Suprapubic skin (tissue), 4 donors: ENCODE measurements at places on chromosomes 12 and 14.
A peak's percentile ranks its signal among the peaks of the same experiment; 100 is the strongest.

GRCh38 chr12:77070382-77070781 is 5.0 kb upstream of the E2F7 start:
- H3K27me3 ChIP-seq = no peaks in the 10 kb centered on the region
- H3K27ac ChIP-seq = no peak overlapping the region
- H3K4me1 ChIP-seq = no peaks in the 10 kb centered on the region
- no peak for DNase-seq
- H3K4me3 ChIP-seq = no peak overlapping the region
- no peaks in the 10 kb centered on the region for H3K36me3 ChIP-seq

- H3K36me3 ChIP-seq = no peaks in the 10 kb centered on the region
- peaks cover 89% of the 10 kb centered on the region for H3K4me1 ChIP-seq
- H3K27ac ChIP-seq = peak overlapping the region; percentile 73
- H3K4me3 ChIP-seq = no peak overlapping the region
- DNase-seq = no peak
- no peaks in the 10 kb centered on the region for H3K27me3 ChIP-seq
Measured at GRCh38 chr14:68246074-68246785, 426.7 kb downstream of the RAD51B start.

DNA sequence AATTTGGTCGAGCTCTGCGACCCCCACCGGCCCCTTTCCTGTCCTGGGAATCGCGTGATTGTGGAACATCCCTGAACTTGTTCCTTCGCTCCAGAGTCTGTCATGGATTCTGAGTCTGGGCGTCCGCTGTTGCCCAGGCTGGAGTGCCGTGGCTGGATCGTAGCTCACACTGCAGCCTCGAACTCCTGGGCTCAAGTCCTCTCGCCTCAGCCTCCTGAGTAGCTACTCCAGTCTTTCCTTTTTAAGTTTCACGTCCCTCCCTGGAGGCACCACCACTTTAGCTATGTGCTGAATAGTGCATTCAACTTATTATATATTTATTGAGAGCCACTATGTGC is 698 bp downstream of the ACOT6 start:
- no peaks in the 10 kb centered on the region for H3K36me3 ChIP-seq
- DNase-seq = no peak
- H3K27me3 ChIP-seq = no peaks in the 10 kb centered on the region
- peak overlapping the region; percentile 83 for H3K27ac ChIP-seq

DNA sequence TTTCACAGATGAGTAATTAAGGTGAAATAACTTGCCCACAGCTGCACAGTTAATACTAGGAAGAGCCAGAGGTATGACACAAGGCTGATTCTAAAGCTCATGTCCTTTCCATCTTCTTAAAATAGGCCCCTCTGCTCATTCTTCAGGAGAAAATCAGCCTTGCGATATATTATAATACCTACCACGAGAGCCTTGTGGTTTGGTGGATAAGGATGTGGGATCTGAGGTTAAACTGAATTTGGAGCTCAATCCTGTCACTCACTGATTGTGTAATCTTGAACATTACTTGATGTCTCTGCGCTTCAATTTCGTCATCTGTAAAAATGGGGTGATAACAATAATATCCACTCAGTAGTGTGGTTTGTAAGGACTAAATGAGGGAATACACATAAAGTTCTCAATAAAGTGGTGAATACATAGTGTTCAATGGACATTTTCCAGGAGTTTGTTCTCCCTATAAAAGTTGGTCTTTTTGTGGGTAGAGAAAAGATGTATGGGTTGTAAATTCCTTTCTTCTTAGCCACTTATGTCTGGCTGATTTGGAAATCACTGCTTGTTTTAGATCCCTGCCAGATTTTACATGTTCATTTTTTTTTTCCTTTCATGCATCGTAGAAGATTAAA is 25.1 kb upstream of the ATP2B1 start:
- DNase-seq = no peak
- H3K27ac ChIP-seq = no peak overlapping the region
- H3K27me3 ChIP-seq = no peaks in the 10 kb centered on the region
- no peak overlapping the region for H3K4me3 ChIP-seq
- no peaks in the 10 kb centered on the region for H3K36me3 ChIP-seq

DNA sequence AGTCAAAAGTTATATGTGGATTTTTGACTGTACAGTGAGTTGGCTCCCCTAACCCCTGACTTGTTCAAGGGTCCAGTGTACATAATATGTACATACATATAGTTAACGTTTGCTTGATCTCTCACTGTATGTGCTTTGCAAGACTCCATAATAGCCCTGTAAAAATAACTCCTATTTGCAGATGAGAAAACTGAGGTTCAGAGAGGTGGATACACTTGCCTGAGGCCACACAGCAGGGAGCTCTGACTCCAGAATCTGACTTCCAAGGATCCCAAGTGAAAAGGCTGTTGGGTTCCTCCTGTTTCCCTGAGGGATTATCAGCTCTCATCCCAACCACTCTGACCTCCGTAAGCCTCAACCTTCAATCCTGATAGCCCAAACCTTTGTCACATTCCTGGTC is 41.7 kb downstream of the CMKLR1 start:
- H3K27me3 ChIP-seq = peaks cover 2% of the 10 kb centered on the region
- peaks cover 21% of the 10 kb centered on the region for H3K4me1 ChIP-seq
- no peaks in the 10 kb centered on the region for H3K36me3 ChIP-seq
- no peak for DNase-seq

DNA sequence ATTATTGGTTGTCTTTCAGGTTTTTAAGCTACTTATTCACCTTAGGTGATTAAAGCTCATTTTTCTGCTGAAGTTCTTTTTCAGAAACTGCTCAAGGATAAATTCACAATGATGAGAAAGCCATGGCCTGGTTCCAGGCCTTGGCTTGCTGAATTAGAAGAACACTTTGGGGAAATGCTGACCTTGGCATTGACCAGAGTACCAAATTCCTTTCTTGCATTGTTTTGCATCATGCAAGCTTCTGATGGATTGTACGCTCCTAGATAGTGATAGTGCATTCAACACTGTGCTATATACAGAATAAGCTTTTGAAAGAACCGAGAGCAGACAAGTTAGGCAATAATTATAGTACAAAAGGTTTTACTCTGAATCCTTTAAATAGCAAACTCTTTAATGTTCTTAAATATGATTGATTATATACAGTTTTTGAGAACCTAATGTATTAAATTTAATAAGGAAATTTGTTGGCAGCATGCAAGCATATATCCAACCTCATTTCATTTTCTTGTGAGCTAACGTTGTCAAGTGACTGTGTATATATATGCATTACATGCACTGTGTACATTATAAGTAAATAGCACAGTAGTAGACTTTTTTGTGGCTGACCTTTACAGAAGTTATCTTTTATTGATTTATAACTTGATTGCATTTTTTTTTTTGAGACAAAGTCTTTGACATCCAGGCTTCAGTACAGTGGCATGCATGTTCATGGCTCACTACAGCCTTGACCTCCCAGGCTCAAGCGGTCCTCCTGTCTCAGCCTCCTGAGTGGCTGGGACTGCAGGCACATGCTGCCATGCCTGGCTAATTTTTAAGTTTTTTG is 99.2 kb downstream of the DIP2B start:
- H3K36me3 ChIP-seq = no peaks in the 10 kb centered on the region
- no peak overlapping the region for H3K4me3 ChIP-seq
- no peak overlapping the region for H3K27ac ChIP-seq
- no peaks in the 10 kb centered on the region for H3K27me3 ChIP-seq
- no peak for DNase-seq

GRCh38 chr14:99055019-99055418 is 217.0 kb downstream of the BCL11B start:
- no peak overlapping the region for H3K27ac ChIP-seq
- H3K4me3 ChIP-seq = no peak overlapping the region
- no peaks in the 10 kb centered on the region for H3K36me3 ChIP-seq
- H3K27me3 ChIP-seq = no peaks in the 10 kb centered on the region

DNA sequence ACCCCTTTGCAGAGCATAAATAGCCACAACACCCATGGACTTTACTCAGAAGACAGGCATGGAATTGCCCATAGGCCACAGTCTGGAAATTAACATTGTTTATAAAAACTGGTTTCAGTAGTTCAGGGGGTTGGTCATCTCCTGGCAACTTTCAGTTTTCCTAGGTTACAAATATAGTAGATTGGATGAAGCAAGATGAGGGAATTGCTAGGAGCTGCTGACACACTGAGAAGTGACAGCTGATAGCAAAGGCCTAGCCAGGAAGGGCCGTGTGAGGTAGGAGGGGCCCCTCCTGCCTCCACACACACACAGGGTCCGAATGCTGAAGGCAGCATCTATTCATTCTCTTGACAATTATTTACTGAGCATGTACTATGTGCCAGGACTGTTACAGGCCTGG is 8.3 kb downstream of the GALNT16 start:
- no peak overlapping the region for H3K27ac ChIP-seq
- peaks cover 6% of the 10 kb centered on the region for H3K27me3 ChIP-seq
- DNase-seq = no peak
- H3K4me1 ChIP-seq = no peaks in the 10 kb centered on the region

DNA sequence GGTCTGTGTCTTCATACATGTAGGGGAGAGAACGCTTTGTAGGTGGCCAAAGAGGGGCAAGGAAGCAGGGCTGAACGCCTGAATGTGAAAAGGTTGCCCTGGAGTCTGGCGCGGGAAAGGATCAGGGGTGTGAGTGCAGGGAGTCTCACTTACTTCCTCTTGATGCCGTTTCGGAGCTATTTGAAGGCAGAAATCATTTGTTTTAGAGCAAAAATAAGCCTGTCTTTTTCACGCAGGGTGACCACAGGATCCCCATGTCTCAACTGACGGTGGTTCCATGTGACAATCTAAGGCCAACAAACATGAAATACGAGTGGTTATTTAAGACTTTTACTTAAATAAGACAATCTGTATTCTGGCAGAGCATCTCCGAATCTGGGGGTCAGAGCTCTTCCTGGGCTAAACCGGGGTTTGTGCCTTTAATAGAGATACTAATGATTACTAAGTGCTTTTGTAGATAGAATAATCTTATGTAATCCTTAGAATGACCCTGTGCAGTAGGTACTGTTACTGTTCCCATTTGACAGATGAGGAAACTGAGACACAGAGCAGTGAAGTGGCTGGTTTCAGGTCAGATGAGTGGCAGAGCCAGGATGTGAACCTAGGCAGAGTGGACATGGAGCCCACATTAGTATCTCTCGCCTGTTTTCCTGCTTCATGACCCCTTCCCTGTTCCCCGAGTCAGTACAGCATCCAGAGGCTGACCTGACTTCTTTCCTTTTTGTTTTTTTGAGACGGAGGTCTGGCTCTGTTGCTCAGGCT is 1.9 kb downstream of the BRI3BP start:
- H3K27me3 ChIP-seq = no peaks in the 10 kb centered on the region
- H3K4me3 ChIP-seq = no peak overlapping the region
- no peak overlapping the region for H3K27ac ChIP-seq
- no peaks in the 10 kb centered on the region for H3K36me3 ChIP-seq
- H3K4me1 ChIP-seq = peaks cover 21% of the 10 kb centered on the region
- DNase-seq = no peak

- H3K27ac ChIP-seq = no peak overlapping the region
- DNase-seq = no peak
- no peak overlapping the region for H3K4me3 ChIP-seq
- no peaks in the 10 kb centered on the region for H3K27me3 ChIP-seq
- H3K36me3 ChIP-seq = no peaks in the 10 kb centered on the region
Measured at GRCh38 chr14:98512501-98513251, 759.3 kb downstream of the BCL11B start.

- H3K27me3 ChIP-seq = no peaks in the 10 kb centered on the region
- peaks cover 67% of the 10 kb centered on the region for H3K36me3 ChIP-seq
- no peak for DNase-seq
- H3K4me3 ChIP-seq = no peak overlapping the region
Measured at GRCh38 chr14:103001226-103001625, 56.1 kb downstream of the CDC42BPB start.

- no peaks in the 10 kb centered on the region for H3K4me1 ChIP-seq
- H3K27ac ChIP-seq = no peak overlapping the region
- no peaks in the 10 kb centered on the region for H3K36me3 ChIP-seq
- H3K27me3 ChIP-seq = no peaks in the 10 kb centered on the region
- H3K4me3 ChIP-seq = no peak overlapping the region
Measured at GRCh38 chr14:53048631-53049030, 97.8 kb upstream of the FERMT2 start.

GRCh38 chr14:103847451-103848174 is at the start of gene PPP1R13B:
TSS of gene PPP1R13B (minus strand) at chr14:103847575. CDS start at chr14:103847307, 268 bp downstream.
- peak within 1 kb of the TSS; percentile 91 for H3K4me3 ChIP-seq
- peaks cover 3% of the 10 kb centered on the region for H3K36me3 ChIP-seq

DNA sequence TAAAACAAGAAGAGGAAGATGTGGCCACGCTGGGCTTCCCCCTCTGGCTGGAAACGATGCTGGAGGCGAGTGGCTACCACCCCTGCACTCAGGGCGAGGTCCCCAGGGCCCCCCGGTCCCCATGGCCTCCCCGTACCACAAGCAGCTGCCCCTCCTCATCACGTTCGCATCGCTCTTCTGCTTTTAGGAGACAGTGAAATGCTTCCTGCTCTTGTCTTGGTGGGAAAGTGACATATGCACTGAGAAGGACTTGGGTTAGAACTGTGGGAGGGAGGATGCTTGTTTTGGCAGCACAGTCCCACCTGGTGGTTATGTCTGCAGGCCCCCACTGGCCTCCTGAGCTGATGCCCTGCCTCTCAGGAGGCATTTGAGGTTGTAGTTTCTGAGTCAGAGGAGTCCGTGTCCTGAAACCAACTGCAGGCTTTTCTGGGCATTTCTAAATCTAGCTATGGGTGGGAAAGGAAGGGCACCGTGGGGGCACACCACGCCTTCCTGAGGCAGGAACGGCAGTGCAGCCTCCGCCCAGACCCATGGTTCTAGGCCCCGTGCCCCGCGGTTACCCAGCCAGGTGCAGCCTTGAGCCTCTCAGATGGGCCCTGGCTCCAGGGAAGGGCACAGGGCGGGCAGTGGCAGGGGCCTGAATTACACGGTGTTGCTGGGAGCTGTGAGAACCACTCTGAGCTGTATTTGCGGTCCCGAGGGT is 139.3 kb downstream of the ADGRD1 start:
- H3K27ac ChIP-seq = no peak overlapping the region
- no peaks in the 10 kb centered on the region for H3K36me3 ChIP-seq
- H3K4me1 ChIP-seq = peaks cover 10% of the 10 kb centered on the region
- no peak overlapping the region for H3K4me3 ChIP-seq

DNA sequence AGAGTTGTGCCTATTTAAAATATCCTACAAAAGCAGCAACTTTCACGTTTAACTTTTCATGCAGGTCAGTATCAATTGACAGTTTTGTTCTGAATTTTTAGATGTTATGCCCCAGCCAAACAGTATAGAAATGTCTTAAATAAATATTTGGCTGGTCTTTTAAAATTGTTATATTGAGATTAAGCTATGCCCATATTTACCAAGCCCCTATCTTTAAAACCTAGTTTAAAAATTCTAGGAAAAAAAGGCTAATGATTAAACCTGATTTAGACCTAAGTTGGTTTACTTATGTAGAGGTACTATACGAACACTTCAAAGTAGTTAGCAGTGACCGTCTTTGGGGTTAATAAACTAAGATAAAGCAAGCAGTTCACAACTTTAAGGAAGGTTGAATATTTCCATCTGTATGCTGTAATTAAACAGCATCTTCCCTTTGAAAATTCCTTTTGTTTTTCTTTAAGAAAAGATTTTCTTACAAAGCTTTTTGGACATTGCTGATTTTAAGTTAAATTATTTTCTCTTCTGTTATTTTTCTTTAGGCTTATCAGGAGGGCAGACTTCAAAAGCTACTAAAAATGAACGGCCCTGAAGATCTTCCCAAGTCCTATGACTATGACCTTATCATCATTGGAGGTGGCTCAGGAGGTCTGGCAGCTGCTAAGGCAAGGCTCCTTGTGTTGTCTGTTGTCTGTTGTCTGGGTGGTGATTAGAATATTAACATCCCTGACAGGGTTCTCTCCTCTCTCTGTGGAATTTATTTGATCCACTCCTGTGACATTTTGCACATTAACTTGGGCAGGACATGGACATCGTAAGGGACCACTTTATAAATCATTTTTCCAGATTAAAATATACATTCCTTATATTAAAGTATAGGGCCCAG is 7.5 kb downstream of the EID3 start:
- no peaks in the 10 kb centered on the region for H3K27me3 ChIP-seq
- no peak for DNase-seq
- no peak overlapping the region for H3K4me3 ChIP-seq
- H3K27ac ChIP-seq = no peak overlapping the region
- peaks cover 3% of the 10 kb centered on the region for H3K4me1 ChIP-seq
- peaks cover 48% of the 10 kb centered on the region for H3K36me3 ChIP-seq
